ENCODE measurements at places on chromosomes 5 and 9. TPM values are rescaled to one million over a fixed set of nuclear protein-coding genes. Genes with fewer than 3 reads are reported as not detected.
A peak's percentile ranks its signal among the peaks of the same experiment; 100 is the strongest.

DNA sequence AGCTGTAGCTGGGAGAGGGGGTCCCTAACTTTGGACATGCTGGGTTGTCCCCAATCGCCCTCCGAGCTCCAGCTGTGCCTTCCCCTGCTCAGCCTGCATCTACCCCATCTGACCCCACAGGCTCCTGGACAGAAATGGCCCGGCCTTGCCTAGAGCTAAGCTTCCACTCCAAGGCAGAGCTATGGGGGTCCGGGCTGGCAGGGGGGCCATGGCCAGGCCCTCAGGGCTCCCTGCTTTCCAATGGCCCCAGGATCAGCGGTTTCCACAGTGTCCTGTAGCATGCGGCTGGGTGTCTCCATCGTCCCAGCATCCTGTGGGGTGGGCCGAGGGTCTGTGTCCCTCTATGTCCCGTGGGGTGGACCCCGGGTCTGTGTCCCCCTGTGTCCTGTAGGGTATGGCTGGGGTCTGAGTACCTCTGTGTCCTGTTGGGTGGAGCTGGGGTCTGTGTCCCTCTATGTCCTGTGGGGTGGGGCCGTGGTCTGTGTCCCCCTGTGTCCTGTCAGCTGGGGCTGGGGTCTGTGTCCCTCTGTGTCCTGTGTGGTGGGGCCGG is 130.6 kb downstream of the RXRA start:
- peaks cover 11% of the 10 kb centered on the region for H3K4me1 ChIP-seq
- H3K4me3 ChIP-seq, result no peak overlapping the region
- H3K36me3 ChIP-seq, result no peaks in the 10 kb centered on the region
- H3K27me3 ChIP-seq, result no peaks in the 10 kb centered on the region

The SOHLH1 gene
- polyA plus RNA-seq, result not detected

GRCh38 chr5:5037674-5038073 is 102.5 kb upstream of the ADAMTS16 start:
- H3K4me1 ChIP-seq, result no peaks in the 10 kb centered on the region
- H3K36me3 ChIP-seq, result no peaks in the 10 kb centered on the region
- DNase-seq, result no peak

DNA sequence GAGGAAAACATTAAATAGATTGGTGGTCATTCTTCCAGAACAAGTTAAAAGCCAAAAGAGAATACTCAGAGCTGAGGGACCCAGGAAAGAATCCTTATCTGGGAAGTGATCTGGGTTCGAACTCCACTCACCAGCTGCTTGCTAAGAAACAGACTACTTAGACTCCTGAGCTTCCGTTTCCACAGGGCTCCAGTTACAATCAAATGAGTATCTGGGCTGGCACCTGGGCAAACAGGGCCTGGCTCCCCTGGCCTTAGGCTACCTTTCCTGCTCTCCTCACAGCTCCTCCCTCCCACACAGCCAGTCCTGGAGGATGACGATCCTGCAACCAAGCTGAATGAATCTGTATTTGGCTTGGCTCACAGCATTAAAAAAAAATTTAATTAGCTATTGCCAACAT is 2.5 kb downstream of the MAPK9 start:
- DNase-seq, result no peak
- no peaks in the 10 kb centered on the region for H3K27me3 ChIP-seq
- H3K36me3 ChIP-seq, result peaks cover 8% of the 10 kb centered on the region
- H3K27ac ChIP-seq, result no peak overlapping the region
- peaks cover 14% of the 10 kb centered on the region for H3K4me1 ChIP-seq

DNA sequence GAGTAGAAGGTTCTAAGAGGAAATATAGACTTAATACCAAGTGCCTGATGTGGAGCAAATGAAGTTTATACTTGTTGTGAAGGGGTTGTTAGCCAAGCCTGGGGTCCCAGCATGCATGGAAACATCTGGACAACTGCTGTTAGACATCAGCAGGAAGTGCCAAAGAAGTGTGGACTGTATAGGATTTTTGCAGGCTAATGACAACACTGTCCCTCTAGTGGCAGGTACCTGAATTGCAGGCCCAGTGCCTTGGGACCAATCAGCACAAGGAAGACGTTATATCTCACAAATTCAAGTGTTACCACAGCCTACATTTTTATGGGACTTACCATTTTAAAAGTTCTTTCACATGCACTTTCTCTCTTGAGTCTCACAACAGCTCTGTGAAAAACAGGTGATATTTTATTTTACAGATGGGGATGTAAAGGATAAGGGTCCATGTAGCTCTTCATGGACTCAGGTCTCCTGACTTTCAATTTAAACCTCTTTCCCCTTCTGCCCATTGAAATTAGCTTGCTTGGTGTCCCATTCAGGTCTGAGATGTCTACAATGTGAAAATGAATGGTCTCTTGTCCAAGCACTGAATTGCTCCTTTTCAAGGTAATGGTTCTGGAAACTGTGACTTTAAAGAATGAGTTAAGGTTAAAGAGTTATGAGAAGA is 89.0 kb upstream of the MAP1B start:
- H3K4me3 ChIP-seq, result no peak overlapping the region
- H3K27ac ChIP-seq, result no peak overlapping the region
- H3K36me3 ChIP-seq, result no peaks in the 10 kb centered on the region
- H3K27me3 ChIP-seq, result peaks cover 6% of the 10 kb centered on the region
- no peaks in the 10 kb centered on the region for H3K4me1 ChIP-seq

The DNAH5 gene
- 0.34 TPM for polyA plus RNA-seq

DNA sequence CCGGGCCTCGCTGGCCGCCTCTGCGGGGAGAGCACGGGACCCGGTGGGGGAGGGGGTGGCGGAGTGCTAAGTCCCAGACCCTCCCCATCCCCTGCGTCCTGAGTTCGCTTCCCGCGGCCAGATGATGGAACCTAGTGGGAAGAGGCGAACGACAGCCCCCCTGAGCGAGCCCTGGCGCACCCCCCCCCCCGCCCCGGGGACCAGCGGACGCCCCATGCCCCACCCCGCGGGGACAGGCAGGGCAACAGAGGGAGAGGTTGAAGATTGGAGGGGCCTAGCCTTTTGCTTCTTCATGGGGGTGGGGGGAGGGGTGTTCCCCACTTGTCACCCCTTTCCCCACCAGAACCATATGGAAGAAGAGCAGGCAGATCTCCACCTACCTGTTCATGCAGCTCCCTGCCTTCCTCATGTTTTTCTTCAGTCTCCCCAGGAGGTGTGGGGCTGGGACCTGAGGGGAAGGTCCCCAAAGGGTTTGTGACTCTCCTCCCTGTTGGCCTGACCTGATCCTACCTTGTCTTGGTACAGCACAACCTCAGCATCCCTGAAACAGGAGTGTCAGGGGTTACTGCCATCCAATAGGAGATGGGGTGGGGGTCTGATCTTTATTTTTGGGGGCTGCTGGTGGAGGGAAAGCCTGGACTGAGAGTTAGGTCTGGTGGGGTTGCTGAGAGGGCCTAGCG is 485 bp downstream of the FAM53C start:
- peaks cover 14% of the 10 kb centered on the region for H3K36me3 ChIP-seq
- peak overlapping the region; percentile 80 for H3K27ac ChIP-seq
- no peaks in the 10 kb centered on the region for H3K27me3 ChIP-seq
- H3K4me3 ChIP-seq, result peak overlapping the region; percentile 91
- DNase-seq, result peak; percentile 43
- peaks cover 7% of the 10 kb centered on the region for H3K4me1 ChIP-seq

DNA sequence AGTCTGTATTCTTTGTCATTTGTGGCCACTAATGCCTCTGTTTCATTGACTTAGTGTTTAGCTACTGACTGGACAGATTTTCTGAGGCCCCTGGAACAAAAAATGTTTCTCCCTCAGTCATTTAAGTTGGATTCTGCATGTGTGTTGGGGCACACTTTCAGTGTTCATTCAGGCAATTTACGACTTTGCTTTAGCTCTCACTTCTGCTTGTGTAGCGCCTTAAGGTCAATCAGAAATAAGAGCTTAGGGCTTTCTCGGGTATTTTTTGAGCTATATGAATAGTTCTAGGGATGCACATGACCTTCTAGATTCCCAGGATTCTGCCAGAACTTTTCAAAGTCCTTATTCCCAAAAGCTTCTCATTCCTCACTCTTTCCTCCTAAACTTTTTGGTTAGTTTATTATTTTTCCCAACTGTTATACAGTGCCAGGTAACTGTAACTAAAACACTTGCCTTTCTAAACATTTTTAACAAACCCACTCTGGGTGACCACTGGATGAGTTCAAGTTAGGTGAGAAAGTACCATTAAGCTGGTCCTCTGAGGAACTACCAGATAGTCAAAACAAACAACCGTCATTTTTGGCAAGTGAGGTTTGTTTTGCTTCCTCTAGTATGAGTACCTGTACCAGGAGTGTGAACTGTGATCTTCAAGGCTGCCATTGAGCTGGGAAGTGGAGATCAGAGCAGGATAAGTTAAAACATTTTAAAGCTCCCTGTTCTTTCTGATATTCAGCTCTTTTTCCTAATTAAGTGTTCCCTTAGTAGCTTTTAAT is 571.3 kb upstream of the TLE4 start:
- H3K36me3 ChIP-seq, result no peaks in the 10 kb centered on the region
- no peaks in the 10 kb centered on the region for H3K4me1 ChIP-seq
- no peak overlapping the region for H3K27ac ChIP-seq
- no peak overlapping the region for H3K4me3 ChIP-seq
- H3K27me3 ChIP-seq, result no peaks in the 10 kb centered on the region

DNA sequence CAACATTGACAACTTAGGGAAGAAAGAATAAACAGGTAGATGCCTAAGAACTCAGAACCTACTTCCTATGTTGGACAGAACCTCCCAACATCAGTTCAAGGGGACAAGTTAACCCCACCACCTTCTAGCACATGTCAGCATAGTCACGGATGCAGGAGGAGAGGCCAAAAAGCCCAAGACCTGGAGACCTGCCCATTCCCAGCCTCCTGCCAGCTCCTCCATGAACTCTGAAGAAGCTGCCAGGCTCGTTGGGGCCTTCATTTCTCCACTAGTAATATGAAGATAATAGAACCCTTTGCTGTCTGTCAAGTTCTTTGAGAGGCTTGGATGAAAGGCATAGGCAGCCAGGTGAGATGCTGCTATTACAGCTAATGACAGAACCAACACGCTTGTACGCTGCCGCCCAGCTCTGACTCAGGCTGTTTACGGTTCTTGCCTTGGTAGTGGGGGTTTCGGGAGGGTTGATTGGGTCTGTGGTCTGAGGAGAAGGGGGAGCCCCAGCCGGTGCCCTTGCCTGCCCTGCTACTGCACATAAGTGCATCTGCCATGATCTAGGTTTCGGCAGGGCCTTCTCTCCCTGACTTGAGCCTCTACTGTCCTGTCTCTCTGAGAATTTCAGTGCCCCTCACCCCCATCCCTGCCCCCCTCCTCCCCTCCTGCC is 82.2 kb downstream of the NRG2 start:
- no peak for DNase-seq
- H3K36me3 ChIP-seq, result no peaks in the 10 kb centered on the region
- peaks cover 24% of the 10 kb centered on the region for H3K27me3 ChIP-seq
- H3K27ac ChIP-seq, result no peak overlapping the region
- no peaks in the 10 kb centered on the region for H3K4me1 ChIP-seq

GRCh38 chr9:30697958-30698357 is 1686.5 kb upstream of the ACO1 start:
- DNase-seq, result no peak
- H3K27me3 ChIP-seq, result no peaks in the 10 kb centered on the region
- H3K4me1 ChIP-seq, result no peaks in the 10 kb centered on the region
- no peaks in the 10 kb centered on the region for H3K36me3 ChIP-seq
- no peak overlapping the region for H3K27ac ChIP-seq

- no peak for DNase-seq
- H3K27ac ChIP-seq, result no peak overlapping the region
- H3K36me3 ChIP-seq, result no peaks in the 10 kb centered on the region
- no peak overlapping the region for H3K4me3 ChIP-seq
- no peaks in the 10 kb centered on the region for H3K4me1 ChIP-seq
These were observed 151.7 kb downstream of the SEMA5A start for GRCh38 chr5:9394221-9394620.

GRCh38 chr5:114469372-114469771 is 107.5 kb downstream of the KCNN2 start:
- H3K4me3 ChIP-seq, result no peak overlapping the region
- no peaks in the 10 kb centered on the region for H3K27me3 ChIP-seq
- no peak for DNase-seq

- no peaks in the 10 kb centered on the region for H3K4me1 ChIP-seq
- no peak overlapping the region for H3K27ac ChIP-seq
- no peak for DNase-seq
These were observed 62.7 kb downstream of the ABLIM3 start for GRCh38 chr5:149203921-149204441.

The RNF38 gene
- polyA plus RNA-seq, result 24.4 TPM

- H3K36me3 ChIP-seq, result no peaks in the 10 kb centered on the region
- peaks cover 5% of the 10 kb centered on the region for H3K4me1 ChIP-seq
- no peak overlapping the region for H3K27ac ChIP-seq
These were observed 31.1 kb downstream of the MORN5 start for GRCh38 chr9:122190597-122191381.

DNA sequence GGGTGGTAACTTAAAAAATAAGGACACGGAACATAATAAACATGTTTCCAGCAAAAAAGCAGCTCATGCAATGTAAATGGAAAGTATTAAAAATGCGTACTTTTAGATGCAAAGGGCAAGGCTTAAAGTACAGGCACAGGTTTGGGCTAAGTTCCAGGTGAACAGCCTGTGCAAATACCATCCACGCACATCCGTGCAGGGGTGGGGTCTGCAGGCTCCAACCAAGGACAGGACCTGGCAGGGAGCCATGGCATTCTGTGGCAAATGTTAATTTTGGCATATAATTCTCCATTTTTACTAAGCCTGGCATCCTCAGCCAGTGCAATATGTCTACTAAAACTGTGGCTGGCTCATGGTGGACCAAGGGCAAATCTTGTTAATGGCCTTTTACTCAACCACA is 365.8 kb upstream of the DAP start:
- H3K4me3 ChIP-seq, result no peak overlapping the region
- DNase-seq, result no peak
- H3K27ac ChIP-seq, result no peak overlapping the region
- no peaks in the 10 kb centered on the region for H3K27me3 ChIP-seq
- H3K4me1 ChIP-seq, result no peaks in the 10 kb centered on the region

The IL4 gene
- not detected for polyA plus RNA-seq

The SPINK13 gene
- polyA plus RNA-seq, result not detected

DNA sequence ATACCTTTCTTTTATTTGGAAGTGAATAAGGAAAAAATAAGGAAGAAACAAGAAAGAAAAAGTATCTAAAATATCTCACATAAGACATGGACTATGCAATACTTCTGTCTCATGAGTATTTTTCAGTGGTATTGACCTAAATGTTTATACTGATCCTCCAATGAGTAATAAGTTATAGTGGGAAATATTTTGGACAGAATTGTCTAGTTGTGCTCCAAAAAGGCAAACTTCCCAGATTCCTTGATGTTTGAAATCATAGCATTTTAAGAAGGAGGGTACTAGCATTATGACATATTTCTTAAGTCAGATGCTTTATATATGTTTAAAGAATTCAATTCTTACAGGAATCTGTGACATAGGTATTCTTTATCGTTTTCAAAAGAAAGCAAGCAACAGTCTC is 34.5 kb upstream of the BASP1 start:
- no peaks in the 10 kb centered on the region for H3K27me3 ChIP-seq
- H3K27ac ChIP-seq, result no peak overlapping the region
- no peaks in the 10 kb centered on the region for H3K36me3 ChIP-seq
- H3K4me3 ChIP-seq, result no peak overlapping the region
- DNase-seq, result no peak

The CDC20B gene
- polyA plus RNA-seq, result 0.15 TPM

The TSSK1B gene
- not detected for polyA plus RNA-seq
